Activated naive CD8-positive, alpha-beta T cell treated with anti-CD3 and anti-CD28 coated beads, Interleukin-2, amount 50 U/mL, for 16 hours (primary cell): ENCODE measurements at places on chromosomes 4 and X.

DNA sequence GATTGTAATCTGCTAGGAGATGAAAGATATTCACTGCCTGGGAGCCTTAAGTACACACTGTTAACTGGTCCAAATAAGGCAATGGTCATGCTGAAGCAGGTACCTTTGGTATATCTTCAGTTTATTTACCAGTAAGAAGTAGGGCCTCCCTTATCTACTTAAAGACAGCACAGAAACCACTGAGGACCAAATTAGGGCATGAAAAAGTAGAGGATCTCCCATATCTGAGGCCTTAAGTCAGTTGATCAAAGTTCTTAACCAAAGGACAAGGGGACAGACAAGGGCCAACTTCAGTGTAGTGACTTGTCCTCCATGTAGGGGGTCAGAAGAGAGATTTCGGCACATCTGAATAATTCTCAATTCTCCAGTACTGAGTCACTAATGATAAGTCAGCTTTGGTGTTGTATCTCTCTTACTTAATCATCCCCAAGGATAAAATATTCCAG, 59.1 kb downstream of the AMELX start:
- no peak for DNase-seq

GRCh38 chr4:78297116-78297800, 240.1 kb downstream of the FRAS1 start:
- no peak for DNase-seq

DNA sequence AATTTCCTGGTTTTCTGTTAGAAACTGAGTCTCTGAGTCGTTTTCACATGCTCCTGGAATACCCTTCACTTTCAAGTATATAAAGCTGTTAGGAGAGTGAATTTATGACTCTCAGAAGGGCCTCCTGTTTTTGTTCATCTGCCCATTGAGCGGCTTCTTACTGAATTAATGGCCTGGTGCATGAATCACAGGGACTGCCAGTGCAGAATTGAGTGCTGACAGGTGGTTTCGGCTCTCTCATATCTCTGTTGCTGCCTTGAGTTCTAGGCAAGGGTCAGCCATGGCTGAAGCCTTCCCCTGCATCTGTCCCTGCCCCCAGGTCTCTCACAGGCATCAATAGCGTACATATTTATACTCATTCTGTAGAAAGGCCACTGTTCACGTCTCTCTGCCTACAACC, 22.7 kb upstream of the SEPSECS start:
- no peak for DNase-seq

GRCh38 chr4:141080668-141081067, 52.6 kb downstream of the RNF150 start:
- no peak for DNase-seq

- no peak for DNase-seq
Measured at GRCh38 chrX:44058339-44058738, 85.1 kb upstream of the NDP start.

GRCh38 chr4:128859887-128860677, 50.6 kb downstream of the JADE1 start:
- DNase-seq: no peak

DNA sequence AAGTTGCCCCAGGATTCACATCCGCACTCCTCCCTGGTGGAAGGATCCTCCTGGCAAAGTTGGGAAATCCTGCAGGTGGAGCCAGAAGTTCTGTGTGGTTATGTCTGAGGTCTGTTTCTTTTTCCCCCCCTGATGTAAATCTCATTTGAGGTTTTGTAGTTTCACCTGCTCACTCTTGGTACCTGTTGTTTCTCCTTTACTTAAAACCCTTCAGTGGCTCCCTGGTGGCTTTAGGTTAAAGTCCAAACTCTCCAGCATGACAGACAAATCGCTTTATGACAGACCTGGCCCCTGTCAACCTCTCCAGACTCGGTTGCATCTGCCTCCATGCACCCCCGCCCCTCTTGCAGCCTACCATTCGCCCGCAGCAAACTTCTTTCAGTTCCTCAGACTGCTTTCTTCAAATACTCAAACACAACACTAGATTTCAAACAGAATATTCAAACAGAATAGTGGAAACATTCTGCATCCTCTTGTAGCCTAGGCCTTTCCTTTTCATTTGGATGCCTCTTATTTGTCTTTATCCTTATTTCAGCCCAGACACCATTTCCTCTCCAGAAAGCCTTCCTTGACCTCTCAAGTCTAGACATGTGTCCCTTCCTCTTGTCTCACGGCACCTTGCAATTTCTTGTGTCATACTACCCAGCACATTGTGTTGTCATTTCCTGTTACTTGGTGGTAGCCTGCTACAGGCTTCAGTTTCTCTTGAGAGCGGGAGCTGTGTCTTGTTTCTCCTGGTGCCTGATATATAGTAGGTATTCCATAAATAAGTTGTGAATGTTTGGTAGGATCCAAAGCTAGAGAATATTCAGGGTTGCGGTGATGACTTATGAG, 24.8 kb downstream of the IL13RA1 start:
- DNase-seq: no peak

DNA sequence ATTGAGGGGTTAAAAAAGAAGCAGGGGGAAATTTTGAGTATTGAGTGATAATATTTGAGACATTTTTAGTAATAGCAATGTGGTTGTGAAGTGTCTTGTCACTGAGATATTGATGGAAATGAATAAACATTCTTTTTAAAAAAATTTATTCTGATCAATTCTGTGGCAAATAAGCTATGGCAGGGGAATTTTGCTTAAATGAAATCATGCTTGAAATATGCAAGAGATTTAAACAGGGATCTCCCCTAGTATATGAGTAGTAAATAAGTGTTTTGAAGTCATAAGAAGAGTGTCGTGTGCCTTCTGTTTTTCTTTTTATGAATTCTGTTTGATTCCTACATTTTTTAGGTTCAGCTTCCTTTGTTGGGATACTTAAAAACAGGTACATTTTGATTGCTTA, 23.2 kb downstream of the IL15 start:
- no peak for DNase-seq

GRCh38 chrX:153493085-153493484, 1.7 kb upstream of the BGN start:
- no peak for DNase-seq

- no peak for DNase-seq
Measured at GRCh38 chrX:40908857-40909475, 173.6 kb upstream of the MED14 start.

DNA sequence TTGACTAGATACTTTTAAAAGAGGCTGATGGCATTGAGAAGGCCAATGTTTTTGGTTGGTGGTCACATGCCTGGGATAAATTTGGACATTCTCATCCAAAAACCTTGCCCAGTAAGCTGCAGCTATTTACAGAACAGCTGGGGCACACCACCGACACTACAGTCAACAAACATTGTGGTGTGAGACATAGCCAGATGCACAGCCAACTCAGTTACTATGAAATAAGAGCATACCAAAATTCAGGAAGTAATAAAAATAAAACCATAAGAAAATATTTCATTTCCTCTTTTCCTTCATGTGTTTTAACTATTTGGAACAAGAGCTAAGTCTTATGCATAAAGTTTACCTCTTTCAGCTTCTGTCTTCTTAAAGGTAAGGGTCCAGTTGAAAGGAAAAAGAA, 8.8 kb downstream of the PPM1K start:
- no peak for DNase-seq

DNA sequence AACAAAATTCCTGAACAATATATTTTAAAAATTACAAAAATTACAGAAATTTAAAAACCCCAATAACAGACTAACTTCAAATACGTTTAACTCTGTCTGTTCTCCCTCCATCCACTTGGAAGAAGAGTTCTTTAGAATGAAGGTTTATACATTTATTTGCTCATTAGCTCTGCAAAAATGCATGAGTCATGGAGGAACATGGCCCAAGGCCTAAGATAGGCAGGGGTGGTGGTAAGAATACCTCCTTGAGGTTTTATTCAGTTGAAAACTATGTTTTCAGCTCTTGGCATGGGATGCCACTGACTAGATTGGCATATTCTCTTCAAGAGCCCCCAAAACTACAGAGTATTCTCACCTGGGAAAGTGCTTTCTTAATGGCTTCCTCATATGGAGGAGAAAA, 8.8 kb upstream of the LRRC66 start:
- no peak for DNase-seq
